Uterus (tissue), 4 donors: ENCODE measurements at places on chromosomes 7 and 10.

DNA sequence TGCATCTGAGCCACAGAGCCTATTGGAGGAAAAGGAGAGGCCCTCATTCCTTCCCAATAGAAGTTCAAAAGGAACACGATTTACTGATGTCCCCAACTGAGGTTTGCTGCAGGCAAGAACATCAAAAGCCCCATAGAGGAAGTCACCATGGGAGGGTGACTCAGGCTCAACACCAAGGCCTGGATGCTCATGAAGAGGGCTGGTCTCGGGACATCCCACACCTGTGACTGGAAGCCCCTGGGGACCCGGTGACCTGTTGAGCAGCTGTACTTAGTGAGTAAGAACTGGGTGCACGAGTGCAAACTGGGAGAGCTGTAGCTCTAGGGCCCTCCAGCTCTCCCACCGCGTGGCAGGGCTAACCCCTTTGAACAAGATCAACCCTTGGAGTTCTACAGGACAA lies 38.0 kb downstream of the CYTH3 start:
- no peak for DNase-seq

GRCh38 chr10:92492748-92493240 lies 81.1 kb downstream of the IDE start:
- DNase-seq = no peak

DNA sequence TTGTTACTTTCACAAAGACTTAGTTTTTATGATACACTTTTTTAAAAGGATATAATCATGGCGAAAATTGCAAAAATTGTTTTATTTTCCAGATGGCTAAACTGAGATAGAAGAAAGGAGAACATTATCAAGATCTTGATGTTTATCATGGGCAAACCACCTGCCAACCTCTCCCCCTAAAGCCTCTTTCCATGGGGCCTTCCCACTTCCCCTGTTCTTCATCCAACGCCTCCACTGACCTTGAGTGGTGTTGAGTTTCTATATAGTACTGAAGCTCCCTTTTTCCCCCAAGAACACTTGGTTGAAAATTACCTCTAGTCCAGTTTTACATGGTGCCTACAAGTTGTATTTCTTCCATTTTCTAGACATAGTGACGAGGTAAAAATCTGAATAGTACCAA lies 5.0 kb downstream of the CREB3L2 start:
- no peak for DNase-seq

GRCh38 chr7:4772306-4772705 lies 3.1 kb upstream of the AP5Z1 start:
- DNase-seq = no peak

- no peak for DNase-seq
Observed at GRCh38 chr7:41830271-41830670, 127.4 kb upstream of the INHBA start.

GRCh38 chr10:60508831-60509230 lies 119.2 kb upstream of the ANK3 start:
- no peak for DNase-seq
